Brain microvascular endothelial cell (primary cell): ENCODE measurements at places on chromosomes 11 and 22.

- no peak for DNase-seq
Observed at GRCh38 chr11:114063829-114064201, 4.3 kb downstream of the ZBTB16 start.

GRCh38 chr22:44728761-44729324 is 23.5 kb upstream of the ARHGAP8 start:
- no peak for DNase-seq

GRCh38 chr11:66081505-66081904 is 11.4 kb downstream of the PACS1 start:
- no peak for DNase-seq

GRCh38 chr22:25059438-25059837 is 106.9 kb downstream of the KIAA1671 start:
- DNase-seq = no peak

DNA sequence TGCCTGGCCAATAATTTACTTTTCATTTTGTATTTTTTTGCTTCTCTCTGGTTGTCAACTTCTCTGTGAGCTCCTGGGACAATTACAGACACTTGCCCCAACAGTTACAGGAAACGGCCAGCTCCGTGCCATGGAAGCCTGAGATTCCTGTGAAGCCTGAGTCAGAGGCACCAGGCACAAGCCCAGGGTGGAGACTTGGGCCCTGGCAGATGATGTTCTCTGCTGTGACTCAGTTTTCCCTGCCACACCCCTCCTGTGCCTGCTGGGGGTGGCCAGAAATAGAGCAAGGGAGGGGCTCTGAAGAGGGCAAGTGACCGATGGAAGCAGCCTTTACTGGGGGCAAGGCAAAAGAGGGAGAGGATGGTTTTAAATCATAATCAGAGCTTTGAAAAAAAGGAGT is 4.9 kb downstream of the ATP5MGL start:
- DNase-seq = peak; percentile 85

GRCh38 chr11:84747871-84748270 is 879.3 kb downstream of the DLG2 start:
- DNase-seq = no peak

GRCh38 chr11:9753021-9753420 is 89.1 kb downstream of the SWAP70 start:
- peak; percentile 74 for DNase-seq

DNA sequence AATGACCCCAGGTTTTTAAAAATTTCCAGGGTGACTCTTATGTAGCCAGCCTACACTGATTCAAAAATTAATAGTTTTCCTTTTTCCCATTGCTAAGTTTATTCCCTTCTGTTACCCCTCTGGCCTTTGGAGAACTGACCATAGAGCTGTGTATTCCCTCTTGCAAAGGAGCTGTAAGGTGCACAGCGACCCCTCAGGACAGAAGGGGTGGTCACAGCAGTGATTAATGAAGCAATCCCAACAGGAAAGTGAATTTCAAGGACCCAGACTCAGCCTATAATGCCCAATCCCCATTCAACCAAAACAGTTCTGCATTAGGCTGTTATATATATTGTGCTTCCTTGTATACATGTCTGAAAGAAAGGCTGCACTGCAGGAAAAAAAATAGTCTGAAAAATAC is 147.1 kb downstream of the WT1 start:
- no peak for DNase-seq

DNA sequence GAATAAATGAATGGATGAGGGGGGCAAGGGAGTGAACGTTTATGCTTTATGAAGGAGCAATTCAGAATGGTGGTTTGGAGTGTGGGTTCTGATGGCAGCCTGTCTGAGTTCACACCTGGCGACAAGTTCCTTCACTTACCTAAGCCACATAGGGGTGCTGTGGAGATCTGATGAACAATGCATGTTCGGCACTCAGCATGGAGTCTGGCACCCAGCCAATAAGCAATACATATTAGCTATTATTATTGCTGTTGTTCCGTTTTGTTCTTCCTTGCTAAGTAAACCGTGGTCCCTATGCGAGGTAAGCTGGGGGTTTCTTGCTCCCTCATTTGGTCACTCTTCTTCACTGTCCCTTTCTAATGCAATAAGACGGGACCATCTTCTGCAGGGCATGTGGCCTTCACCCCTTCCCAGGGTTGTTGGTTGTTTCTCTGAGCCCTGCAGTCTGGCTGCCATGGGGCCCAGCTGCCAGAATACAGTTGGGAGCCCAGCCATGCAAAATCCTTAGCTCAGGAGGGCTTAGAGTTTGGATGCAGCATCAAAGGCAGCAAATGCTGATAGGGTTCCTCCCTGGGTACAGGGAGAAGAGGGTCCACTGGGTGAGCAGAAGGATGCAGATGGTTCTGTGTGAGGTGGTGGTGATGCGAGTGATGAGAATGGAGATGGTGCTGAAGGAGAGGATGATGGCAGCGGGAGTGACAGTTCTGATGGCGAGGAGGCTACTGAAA is 6.4 kb upstream of the PKNOX2 start:
- no peak for DNase-seq

GRCh38 chr11:127472505-127472904 is 471.9 kb upstream of the KIRREL3 start:
- DNase-seq = no peak

GRCh38 chr11:33691066-33691864 is 9.4 kb downstream of the C11orf91 start:
- DNase-seq = no peak

DNA sequence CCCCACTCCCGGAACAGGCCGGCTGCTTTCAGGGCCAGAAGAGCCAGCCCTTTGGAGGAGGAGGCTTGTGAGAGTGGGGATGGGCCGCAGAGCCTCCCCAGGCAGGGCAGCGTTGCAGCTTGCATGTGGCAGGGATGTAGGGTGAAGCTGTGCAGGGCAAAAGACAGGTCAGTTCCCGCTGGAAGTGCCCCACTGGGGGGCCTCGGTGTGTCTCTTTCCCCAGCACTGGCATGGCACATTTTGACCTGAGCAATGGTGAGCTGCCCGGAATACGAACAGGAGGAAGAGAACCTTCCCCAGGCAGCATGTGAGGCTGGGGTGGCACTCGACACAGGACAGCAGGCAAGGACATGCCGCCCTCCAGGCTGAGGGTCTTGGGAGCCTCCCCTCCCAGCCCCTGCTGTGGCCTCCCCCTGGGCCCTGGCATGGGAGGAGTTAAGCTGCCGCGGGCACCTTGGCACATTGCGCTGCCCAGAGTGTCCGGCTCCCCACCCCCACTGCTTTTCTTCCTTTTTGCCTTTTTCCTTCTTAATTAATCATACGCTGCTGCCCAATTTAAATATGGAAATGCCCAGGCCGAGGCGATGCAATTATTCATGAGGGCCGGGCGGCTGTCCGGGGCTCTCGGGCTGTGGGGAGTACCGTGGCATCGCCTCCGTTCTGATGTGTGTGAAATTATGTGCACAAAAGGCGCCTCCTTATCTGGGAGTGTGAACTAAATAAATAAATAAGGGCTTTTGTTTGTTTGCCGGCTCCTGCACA is 76.0 kb upstream of the WNT7B start:
- no peak for DNase-seq

DNA sequence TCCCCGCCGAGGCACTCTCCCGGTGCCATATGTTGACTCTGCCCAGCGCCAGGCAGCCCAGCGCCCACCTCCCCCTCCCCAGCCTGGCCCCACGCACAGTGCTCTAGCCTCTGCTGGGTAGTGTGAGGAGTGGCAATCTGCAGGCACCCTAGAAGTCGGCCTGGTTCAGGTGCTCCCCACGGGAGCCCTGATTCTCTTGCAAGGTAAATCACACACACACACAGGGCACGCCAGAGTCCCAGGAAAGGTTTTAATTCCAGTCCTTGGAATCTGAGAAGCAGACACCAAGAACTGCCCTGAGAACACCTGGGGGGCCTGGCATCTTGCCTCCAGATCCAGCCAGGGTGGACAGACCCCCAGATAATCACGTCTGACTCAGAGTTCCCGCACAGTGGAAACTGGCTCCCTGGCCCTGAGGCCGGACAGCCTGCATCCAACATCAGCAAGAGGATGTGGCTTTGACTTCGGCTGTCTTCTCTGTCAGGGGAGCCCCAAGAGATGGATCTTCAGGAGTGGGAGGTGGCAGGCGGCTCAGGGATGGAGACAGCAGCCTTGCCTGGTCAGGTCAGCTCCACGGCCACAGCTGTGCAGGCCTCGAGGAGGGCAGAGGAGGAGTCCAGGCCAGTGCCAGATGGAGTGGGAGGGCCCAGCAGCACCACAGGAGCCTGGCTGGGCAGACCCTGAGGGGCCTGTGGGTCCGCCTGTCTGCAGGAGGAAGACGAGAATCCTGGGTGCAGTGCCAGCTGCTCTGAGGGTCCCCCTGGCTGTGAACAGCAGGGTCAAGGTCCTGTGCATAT is 1.1 kb upstream of the RIN1 start:
- DNase-seq = peak; percentile 23

DNA sequence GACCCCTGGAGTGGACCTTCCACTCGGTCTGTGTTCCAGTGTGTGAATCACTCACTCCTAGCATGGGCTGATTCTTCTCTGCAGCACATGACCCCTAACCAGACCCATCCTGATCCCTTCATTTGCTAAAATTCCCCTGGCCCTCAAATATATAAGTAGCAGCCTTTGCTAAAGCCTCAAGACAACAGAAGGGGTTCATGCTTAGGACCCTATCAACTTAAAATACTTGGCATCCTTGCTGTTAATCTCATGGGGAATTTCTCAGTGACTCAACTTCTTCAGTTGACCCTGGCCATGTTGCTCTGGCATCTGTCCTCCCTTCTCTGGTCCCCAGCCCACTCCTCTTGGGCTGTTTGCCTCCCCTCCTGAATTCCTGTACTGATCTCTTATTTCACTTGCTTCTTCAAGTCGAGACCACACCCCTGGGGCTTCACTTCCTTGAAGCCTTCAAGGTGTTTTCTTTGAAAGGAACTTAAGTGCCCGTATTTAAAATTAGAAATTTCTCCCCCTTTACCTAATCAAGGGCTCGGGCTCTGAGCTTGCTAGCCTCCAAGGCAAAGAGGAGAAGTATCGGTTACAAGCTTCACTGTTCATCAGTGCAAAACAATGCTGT is 23.6 kb downstream of the NNMT start:
- no peak for DNase-seq

GRCh38 chr22:43859176-43859575 is 3.1 kb downstream of the SULT4A1 start:
- no peak for DNase-seq

- no peak for DNase-seq
Observed at GRCh38 chr22:48863965-48864528, 963.6 kb downstream of the BRD1 start.

DNA sequence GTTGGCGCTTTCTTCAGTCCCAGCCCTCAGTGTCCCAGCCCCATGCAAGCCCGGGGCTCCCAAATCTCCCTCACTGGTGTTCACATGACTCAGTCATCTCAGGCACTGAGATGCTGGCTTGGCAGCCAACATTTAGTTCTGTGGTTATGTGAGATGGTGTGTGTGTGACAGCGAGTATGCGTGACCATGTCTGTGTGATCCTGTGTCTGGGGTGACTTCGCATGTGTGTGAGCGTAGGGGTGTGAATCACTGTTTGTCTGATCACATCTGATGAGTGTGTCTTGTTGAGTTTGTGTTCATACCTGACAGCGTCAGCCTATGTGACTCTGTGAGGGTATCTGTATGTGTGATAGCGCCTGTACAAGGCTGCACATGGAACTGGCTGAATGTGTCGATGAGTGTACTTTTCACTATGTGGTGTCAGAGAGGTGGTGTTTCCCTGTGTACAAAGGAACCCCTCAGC is 16.2 kb downstream of the CREB3L1 start:
- peak; percentile 93 for DNase-seq

DNA sequence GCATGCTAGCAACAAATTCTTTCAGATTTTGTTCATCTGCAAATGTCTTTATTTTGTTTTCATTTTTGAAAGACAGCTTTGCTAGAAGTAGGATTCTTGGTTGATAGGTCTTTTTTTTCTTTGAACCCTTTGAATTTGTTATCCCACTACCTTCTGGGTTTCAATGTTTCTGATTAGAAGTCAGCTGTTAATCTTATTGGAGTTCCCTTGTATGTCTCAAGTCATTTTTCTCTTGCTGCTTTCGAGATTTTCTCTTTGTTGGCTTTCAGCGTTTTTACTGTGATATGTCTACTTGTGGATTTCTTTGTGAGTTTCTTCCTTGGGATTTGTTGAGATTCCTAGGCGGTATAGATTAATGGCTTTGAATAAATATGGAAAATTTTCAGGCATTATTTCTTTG is 27.2 kb upstream of the MS4A8 start:
- no peak for DNase-seq

DNA sequence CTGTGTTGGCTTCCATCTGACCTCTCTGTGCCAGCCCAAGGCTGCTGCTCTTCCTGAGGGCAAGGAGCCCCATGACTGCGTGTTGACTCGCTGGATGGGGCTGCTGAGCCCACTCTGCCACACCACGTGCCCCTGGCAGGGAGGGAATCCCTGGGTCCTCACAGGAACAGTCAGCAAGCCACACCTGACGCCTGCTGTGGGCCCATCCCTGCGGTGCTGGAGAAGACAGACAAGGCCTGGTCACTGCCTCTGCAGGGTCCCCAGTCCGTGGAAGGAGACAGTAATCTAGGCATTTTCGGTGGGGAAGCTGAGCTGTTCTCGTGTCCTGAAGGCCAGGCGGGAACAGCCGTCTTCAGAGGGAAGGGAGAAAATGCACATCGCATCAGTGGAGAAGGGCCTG is 10.6 kb upstream of the PPP6R3 start:
- no peak for DNase-seq

- no peak for DNase-seq
Observed at GRCh38 chr11:128936606-128937251, 5.9 kb downstream of the TP53AIP1 start.

GRCh38 chr22:29523761-29524160 is 29.8 kb downstream of the THOC5 start:
- DNase-seq = no peak

DNA sequence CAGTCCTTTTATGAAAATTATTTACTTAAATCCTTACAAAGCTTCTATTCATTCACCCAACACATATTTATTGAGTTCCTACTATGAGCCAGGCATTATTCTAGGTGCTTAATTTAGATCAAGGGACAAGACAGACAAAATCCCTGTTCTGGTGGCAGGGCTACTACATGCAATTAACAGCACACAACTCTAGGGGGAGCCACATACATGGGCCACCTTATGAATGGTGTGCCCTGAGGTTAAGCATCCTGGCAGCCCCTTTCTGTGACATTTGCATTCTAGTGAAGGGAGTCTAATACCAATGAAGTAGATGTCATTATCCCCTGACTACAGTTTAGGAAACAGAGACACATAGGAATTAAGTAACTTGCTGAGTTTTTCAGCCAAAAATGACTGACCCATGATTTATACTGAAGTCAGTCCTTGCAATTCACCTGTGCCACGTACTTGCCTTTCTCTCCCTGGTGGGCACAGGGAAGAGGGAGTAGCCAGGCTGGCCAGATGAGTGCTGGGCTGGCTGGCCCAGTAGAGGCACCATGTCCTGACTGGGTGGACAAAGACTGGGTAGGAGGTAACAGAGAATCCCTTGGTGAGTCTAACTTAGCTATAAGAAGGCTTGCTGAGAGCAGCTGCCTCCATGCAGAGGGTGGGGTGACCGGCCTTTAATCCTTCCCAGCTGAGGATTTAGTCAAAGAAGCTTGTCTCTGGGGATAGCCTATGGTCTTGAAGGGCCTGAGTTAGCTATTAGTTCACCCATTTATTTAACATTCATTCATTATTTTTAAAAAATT is 52.0 kb upstream of the ELF5 start:
- DNase-seq = no peak
